NCI-H524 treated with DMSO at 0.1 percent for 48 hours (cell line): ENCODE measurements at places on chromosomes 6 and 20.

- DNase-seq = no peak
Observed at GRCh38 chr6:162371121-162371520, 356.4 kb downstream of the PRKN start.

GRCh38 chr6:11730641-11731040 is 48.0 kb downstream of the ADTRP start:
- DNase-seq = no peak

DNA sequence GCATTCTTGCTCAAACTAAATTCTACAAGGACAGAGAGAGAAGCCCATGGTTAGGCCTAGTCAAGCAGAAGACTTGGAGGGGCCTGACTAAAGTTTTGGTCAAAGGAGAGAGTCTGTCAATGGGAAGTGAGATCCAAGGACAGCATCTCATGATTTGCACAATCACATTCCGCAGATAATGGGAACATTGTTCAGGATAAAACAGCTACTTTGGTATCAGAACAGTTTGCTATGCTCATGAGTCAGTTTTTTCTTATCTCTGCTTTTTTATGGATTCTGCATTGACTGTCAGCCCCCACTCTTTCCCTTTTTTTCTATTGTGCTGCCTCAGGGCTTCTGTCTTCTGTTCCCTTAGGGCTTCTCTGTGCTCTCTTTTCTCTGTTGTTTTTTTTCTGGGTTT is 28.6 kb downstream of the AKAP7 start:
- DNase-seq = no peak

DNA sequence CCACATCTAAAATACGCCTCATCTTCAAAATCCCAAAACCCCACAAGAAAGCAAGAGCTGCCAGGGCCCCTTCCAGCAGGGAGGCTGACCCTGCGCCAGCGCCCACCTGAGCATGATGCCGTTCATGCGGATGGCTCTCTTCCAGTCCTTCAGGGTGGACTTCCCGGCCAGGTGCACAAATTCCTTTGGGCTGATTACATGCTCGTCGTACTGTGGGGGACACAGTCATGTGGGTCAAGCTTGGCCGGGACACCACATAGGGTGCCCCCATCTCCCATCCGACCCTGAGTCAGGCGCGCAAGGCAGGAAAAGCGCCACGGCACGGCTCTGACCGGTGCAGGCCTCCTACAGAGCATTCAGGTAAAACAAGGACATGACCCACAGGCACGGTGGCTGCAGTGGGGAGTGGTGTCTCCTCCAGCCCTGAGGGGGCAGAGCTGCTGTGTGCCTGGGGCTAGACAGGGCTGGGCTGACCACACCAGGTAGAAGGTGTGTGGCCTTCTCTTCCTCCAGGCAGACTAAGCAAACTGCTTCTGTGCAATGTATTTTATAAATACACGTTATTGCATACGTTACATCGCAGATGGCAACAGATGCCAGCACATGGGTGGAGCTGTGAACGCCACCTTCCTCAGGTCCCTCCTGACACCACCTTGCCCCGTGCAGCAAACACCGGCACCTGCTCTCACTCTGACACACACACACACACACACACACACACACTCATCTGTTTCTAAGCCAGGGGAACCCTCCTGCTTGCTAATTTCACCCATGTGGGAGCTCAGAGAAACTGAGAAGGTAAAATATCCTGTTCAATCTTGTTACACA is 23.8 kb upstream of the HELZ2 start:
- no peak for DNase-seq

- DNase-seq = no peak
Observed at GRCh38 chr20:11790046-11790445, 127.6 kb upstream of the BTBD3 start.

GRCh38 chr6:161301338-161301737 is 27.5 kb upstream of the AGPAT4 start:
- DNase-seq = no peak

GRCh38 chr6:142313284-142313683 is 11.5 kb downstream of the ADGRG6 start:
- DNase-seq = no peak

DNA sequence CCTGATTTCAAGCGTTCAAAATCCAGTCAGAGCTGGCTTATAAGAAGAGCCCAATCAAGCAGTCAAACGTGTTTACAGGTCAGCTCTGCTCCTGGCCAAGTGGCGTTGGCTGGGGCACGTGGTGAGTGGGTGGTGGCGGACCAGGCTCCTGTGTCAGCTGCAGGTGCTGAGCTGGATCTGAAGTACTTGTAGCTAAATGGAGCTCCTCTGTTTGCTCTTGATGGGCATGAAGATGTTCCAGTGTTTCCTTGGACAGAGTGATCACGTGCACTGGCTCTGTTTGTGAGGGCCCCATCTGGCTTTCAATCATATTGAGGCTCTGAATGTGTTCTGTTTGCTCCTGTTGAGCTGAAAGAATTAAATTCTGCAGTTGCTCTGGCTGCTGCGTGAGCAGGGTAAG is 10.2 kb upstream of the MICAL1 start:
- no peak for DNase-seq

DNA sequence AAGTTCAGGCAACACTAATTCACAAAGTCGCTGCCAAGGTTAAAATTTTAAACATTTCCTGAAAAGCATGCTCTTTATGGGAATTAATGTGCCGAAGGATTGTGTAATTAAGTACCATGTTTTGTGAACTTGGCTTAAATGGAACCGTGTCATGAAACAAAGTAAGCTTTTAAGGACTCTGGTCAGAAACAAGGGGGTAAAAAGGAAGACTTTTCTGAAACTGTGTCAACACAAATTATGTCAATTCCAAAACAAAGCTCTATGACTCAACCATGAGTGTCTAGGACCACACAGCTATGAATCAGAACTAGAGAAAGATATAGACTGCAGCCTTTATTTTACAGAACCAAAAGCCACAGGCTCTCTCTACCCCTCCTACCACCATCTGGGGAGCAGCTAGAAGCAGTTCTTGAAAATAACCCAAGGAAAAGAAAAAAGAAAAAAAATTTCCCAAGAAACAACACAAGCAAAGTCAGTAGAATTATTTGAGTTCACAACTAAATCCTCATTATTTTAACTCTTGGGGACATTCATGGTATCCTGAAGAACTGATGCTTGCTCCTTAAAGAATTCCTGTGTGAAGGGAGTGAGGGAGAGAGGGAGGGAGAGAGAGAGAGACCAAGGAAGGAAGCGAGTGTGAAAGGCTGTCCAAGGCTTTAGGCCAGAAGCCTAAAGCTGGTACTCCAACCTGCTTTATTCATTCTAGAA is 81.9 kb downstream of the ZMYND8 start:
- DNase-seq = no peak

DNA sequence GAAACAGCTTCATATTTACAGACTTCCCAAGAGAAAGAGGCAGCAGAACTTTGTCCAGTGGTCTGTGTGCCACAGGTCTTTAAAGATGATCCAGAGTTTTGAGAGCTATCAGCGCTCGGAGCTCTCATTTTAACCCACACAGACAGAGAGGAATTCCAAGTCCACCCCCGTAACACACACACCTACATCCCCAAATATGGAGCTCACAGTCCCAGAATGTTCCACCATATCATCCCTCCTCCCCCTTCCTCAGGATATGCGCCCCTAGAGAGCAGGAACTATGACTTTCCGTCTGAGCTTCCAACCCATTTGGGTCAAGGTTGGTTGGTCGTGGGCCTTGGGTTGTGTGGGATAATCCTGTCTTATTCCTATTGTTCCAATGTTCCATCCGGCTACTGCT is at the start of gene DEFB128:
Gene DEFB128, minus strand, starts transcription at position 101 of the 400 bp plus-strand sequence. Its CDS starts 88 bp downstream, at position 13.
- no peak for DNase-seq

- no peak for DNase-seq
Observed at GRCh38 chr20:32891926-32892660, 33.4 kb downstream of the EFCAB8 start.

GRCh38 chr6:143034689-143035334 is 25.9 kb upstream of the AIG1 start:
- no peak for DNase-seq

GRCh38 chr6:79403086-79403485 is 134.1 kb downstream of the LCA5 start:
- DNase-seq = no peak

GRCh38 chr6:148470606-148471465 is 128.2 kb downstream of the SASH1 start:
- DNase-seq = no peak

DNA sequence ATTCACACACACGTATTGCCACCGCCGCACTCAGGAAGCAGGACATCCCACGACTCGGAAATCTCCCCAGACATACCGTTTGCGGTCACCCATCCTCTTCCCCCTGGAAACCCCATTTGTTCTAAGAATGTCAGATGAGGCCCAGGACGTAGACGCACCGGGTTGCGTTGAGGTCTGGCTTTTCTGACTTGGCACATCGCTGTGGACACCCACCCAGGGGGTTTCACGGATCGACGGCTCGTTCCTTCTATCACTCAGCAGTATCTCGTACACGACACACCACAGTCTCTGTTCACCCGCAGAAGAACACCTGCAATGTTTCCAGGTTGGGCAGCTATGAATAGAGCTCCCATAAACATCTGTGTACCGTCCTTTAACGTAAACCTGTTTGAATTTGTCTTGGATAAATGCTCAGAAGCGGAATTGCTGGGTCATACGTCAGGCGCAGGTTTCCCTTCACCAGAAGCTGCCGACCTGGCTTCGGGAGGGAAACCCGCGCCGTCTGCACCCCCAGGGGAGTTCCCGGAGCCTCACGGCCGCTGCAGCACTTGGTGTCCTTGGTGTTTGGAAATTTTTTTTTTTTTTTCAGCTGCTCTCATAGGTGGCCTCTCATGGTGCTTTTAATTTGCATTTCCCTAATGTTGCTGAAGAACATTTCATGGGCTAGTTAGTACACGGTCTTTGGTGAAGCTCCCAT is 9.3 kb upstream of the EEF1A2 start:
- DNase-seq = no peak

- no peak for DNase-seq
Observed at GRCh38 chr20:41632896-41633295, 14.7 kb upstream of the CHD6 start.

DNA sequence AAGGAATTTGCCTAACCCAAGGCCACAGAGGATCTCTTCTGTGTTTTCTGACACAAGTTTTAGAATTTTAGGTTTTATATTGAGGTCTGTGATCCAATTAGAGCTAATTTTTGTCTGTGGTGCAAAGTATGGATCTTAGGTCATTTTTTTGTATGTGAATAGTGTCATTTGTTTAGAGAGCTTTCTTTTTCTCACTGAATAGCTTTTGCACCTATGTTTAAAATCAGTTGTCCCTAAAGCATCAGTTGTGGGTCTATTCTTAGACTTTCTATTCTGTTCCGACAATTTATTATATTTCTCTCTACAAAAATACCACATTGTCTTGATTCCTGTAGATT is 341 bp upstream of the MCM9 start:
- no peak for DNase-seq

DNA sequence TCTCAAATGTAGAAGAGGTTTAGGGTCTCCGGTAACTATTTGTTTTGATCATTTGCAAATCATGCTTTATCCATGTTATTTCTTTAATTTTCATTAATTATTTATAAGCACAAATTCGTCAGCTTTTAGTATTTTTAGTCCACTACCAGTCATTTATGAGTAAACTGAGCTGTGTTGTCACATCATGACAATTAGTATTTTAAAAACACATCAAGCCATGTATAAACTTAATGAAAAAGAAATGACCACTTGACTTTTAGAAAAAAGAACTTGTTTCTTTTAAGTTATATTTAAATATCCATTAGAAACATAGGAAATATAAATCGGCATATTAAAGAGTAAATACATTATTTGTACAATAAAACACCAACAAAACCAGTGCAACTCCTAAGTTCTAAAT is 2.8 kb downstream of the NKX2-4 start:
- no peak for DNase-seq

- DNase-seq = no peak
Observed at GRCh38 chr6:29892696-29893095, 49.6 kb upstream of the HLA-A start.

DNA sequence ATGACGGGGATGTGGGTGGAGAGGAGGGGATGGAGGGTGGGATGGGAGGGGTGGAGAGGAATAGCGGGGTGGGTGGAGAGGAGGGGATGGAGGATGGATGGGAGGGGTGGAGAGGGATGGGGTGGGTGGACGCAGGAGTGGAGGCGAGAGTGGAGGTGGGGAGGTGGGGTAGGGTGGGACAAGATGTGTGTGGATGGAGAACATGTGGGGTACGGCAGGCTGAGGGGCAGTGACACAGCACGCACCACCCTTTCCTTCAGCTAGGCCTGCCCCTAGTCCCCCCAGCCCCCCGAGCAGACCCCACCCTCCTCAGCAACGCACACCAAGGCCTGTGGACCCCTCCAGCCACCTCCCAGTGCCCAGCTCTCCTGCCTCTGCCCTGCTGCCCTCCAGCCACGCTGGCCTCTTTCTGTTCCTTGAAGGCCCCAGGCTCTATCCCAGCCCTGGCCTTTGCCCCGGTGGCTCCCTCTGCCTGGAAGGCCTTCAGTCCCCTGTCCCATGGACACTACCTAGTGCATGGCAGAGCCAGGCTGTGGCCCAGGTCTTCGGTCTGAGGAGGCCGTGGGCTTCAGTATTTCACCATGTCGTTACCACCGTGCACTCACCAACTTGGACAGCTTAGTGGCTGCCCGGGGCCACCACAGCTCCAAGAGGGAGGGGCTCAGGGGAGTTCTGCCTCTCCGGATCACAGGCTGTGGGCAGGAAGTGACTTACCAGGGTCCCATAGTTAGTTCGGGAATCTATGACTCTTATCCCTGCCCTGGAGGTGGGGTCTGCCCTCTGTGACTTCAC is 78.4 kb upstream of the PMEPA1 start:
- no peak for DNase-seq

DNA sequence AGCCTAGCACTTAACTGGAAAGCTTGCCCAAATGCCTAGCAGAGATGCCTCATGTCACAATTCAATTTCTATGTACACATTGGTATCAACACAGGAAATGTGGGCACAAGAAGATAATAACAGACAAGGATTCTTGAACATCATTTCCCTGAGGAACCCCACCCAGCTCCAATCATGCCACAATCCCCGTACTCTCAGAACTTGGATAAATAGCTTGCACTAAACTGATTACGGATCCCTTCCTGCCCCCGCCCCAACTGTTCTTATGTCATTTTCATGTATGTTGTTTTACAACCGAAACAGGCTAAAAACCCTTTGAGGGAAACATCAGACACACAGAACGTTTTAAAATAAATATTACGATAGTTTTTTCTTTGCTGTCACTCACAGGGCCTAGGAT is 87.1 kb downstream of the BACH2 start:
- DNase-seq = no peak

DNA sequence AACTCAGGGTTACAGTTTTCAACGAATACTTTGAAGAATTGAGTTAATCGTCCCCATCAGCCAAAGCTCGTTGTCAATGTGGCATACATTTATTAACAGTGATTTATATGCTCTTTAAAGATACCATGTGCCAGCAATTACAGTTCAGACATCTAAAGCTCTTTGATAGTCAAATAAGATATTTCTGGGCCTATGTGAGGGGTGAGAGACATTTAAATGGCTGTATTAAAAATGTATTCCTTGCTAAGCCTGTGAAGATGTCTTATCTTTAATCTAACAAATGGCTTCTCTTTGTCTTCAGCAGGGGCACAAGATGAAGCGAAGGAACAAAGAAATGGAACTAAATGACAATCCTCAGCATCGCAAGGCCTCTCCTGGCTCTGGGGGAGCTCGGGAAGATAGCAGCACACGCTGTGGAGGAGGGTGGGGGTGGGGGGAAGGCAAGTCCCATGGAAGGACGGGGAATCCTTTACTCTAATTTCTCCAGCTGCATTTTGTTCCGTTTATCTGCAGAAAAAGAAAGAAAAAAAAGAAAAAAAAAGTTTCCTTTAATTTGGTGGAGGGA is 523.6 kb downstream of the KIF16B start:
- no peak for DNase-seq

GRCh38 chr6:14707971-14708465 is 537.9 kb upstream of the JARID2 start:
- DNase-seq = no peak

- DNase-seq = no peak
Observed at GRCh38 chr20:49786668-49787370, 25.8 kb upstream of the SLC9A8 start.

GRCh38 chr6:148520109-148520841 is 177.6 kb downstream of the SASH1 start:
- DNase-seq = no peak
